ENCODE measurements at places on chromosomes 16 and 17. TPM values are rescaled to one million over a fixed set of nuclear protein-coding genes. Genes with fewer than 3 reads are reported as not detected.

GRCh38 chr16:79756571-79756970 is 156.0 kb upstream of the MAF start:
- no peak for DNase-seq

GRCh38 chr17:63382136-63382535 is 64.0 kb downstream of the CYB561 start:
- no peak for DNase-seq

Gene NPIPA7
- 4.4 TPM for total RNA-seq

DNA sequence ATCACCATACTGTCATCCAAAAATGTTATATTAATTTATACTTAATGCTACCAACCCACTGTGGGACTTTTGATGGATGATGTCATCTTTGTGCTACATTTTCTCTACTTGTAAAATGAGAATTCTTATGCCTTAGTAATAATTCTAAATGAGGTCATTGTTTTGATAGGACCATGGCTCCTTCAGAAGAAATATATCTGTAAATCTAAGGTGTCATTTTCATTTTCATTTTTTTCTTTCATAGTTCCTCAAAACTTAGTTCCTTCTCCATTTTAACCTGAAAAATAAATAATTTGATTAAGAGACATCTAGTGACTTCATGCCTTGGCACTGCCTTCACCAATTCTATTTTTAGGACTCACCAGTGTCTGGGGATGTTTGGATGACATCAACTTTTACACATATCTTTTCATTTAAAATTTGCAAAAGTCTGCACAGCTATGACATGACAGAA is 48.7 kb downstream of the GPRC5B start:
- DNase-seq, result no peak

- no peak for DNase-seq
Measured at GRCh38 chr16:88356124-88356726, 26.5 kb upstream of the ZNF469 start.

DNA sequence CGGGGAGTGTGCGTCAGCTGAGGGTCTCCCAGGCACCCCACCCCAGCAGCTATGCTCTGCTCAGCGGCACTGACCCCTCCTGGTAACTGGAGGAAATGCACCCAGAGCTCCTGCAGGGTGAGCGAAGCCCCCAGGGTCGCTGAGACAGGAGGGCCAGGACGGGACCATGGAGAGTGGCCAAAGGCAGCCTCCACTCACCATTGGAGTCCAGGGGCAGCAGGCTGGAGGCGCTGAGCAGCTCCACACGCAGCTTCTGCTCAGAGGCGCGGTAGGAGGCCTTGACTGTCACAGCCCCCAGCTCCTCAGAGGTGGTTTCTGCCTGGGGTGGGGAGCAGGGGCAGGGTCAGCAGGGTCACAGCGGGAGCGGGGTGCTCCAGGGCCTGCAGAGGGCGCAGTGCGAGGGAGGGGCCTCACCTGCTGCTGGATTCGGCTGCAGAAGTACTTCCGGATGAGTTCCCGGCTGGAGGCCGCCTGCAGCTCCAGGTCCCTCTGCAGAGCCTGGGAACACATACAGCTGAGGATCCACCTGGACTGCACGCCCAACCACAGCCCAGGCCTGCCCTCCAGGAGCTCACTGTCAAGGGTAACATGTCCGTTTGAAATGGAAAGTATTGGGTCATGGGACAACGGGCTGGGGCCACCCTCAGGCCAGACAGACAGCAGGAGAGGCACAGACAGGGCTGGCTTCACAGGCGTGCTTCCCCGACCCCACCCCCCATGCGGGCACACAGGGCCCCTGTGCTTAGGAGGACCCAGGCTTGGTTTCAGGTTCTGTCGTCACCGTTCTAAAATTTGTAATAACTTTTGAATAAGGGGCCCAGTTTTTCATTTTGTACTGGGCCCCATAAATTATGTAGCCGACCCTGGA is 13.8 kb downstream of the UNC13D start:
- no peak for DNase-seq

All from vagina (tissue), 2 donors.